ENCODE measurements at places on chromosomes 7 and 10.
A peak's percentile ranks its signal among the peaks of the same experiment; 100 is the strongest.

GRCh38 chr7:26329520-26330255 lies 38.0 kb downstream of the SNX10 start:
- DNase-seq = no peak

- no peak for DNase-seq
Observed at GRCh38 chr10:112913661-112914287, 36.3 kb upstream of the TCF7L2 start.

GRCh38 chr10:131946321-131946751 lies 35.4 kb downstream of the BNIP3 start:
- DNase-seq = no peak

DNA sequence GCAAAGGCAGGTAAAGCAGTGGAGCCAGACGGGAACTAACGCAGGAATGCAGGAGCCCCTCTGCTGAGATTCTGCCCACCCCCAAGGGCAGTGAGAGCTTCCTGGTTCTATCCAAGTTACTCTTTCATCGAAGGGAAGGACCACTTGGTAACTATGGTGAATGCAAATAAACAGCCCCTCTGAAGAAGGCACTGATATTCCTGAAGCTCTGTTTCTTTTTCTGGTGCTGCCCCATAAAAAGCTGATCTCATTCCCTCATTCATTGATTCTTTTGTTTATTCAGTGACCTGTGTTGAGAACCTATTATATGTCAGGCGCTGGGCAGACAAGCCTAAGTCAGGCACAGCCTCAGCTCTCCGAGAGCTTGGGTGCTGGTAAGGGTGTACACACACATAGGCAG lies 217.3 kb downstream of the SNX10 start:
- DNase-seq = no peak

DNA sequence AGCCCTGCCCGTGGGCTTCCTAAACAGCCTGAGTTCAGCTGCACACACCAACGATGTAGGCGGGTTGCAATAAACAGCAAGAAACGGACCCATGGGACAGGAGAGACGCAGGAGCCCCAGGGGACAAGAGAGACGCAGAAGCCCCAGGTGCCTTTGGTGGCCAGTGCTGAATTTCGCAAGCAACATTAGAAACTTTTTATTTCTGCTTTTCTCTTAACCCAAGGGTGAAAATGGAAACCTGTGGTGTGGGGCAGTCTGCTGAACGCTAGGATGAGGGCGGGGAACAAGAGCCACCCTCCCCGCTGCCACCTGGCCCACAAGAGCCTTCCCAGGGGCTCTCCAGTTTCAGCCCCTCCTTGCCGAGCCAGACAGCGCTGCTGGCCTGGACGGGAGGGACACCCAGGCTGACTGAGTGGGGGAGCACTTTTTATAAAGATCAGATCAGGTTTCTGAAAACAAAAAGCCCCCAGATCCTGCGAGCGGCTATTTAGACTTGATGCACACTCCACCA lies 20.0 kb upstream of the GPR146 start:
- no peak for DNase-seq

- DNase-seq = no peak
Observed at GRCh38 chr10:114885443-114885842, 52.6 kb upstream of the TRUB1 start.

GRCh38 chr7:22325671-22326070 lies 31.3 kb downstream of the RAPGEF5 start:
- no peak for DNase-seq

DNA sequence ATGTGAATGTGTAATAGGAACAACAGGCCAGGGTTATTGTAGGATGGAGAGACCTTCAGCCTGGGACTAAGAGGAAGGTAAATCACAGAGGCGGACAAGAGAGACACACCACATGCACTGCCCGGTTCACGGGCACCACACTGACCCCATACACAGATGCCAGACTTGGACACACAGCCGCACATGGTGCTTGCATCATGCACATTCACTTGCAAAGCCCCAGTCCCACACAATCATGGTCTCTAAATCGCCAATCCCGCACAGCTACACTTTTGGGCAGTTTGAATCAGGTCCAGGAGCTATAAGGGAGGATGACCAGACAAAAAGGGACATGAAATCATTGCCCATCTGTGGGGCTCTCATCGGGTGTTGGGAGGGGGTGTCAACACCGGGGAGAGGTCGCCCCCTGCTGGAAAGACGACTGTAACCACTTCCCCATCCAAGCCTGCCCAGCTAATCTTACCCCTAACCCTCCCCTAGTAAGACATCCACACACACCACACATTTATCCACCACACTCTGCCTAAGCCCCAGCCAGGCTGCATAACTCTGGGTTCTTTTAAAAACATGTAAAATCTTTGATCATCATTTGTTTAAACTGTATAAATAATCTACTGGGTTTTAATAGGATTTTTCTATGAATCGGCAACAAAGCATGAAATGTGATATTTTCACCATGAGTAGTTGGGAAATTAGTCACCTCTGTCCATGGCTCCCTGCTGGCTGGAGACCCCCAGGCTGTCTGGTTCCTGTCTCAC lies 40.5 kb upstream of the SLF2 start:
- DNase-seq = no peak

DNA sequence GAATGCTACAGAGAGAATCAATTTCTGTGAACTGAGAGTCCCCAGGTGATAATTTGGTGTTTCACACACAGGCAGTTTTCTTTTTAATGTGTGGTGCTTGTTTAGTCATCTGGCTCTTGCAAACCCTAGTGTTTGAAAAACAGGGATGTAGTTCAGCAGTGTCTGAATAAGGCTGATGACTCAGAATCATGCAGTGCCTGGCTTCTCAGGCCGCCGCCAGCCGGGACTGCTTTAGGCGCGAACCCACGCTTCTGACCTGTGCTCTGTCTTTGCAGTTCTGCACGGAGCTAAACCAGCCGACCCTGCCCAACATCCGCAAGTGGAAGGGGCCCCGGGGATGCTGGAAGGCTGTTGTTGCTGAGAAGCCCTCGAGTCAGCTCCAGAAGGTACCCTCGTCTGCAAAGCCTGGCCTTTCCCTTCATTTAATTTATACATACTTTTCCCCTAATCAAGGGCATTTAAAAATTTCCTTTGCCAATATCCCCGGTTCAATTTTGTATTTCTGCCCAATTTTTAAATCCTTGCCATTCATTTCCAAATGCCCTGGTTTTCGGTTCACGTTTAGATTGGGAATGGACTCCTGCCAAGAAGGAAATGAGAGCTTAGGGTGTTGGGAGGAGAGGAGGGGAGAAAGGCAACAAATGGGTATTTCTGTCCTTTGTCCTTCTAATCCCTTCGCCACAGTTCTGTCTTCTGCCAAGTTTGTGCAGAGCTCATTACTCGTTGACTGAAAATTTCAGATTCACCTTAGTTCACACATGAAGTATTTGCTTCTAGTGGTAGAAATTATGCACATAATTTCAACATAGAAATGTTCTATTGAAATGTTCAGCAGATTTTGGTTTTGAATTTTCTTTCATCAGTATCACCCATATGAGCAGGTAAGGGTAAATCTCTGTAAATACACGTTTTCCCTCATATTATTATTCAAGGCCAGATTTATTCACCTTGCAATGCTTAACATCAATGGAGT lies 108.5 kb upstream of the ANLN start:
- peak; percentile 80 for DNase-seq

DNA sequence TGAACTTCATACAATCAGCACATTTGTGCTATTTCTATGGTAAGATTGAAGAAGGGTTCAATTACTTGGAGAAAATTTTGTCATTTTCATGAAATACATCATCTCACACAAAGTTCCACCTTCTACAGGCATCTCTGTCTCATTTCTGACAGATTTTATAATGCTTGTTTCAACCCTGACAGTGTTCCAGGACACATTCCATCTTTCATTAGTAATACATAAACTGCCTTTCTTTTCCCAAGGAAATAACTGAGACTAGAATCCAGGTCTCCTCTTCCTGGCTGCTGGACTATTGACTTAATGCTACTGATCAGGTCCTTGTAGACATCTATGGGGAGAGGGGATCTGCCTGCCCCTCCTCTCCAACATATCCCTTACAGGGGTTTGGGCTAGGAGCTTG lies 70.1 kb upstream of the PLPP4 start:
- no peak for DNase-seq
